ENCODE measurements at places on chromosomes 5 and 9.
A peak's percentile ranks its signal among the peaks of the same experiment; 100 is the strongest.

DNA sequence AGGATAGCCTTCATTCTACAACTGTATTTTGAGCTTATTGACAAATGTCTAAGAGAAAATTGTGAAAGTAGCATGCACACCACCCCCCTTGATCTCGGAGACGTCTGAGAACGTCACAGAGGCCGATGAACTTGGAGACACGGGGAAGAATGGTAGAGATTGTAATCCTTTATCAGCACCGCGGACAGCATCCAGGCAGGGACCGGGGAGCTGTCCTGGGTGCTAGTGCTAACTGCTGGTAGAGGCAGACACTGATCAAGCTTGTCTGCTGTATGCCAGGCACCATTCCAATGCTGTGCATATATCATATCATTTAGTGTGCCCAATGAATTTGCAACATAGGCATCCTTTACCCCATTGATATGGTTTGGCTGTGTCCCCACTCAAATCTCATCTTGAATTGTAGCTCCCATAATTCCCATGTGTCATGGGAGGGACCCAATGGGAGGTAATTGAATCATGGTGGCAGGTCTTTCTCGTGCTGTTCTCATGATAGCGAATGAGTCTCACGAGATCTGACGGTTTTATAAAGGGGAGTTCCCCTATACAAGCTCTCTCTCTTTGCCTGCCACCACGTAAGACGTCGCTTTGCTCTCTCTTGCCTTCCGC, 98.8 kb downstream of the LHX2 start:
- peak; percentile 63 for DNase-seq

DNA sequence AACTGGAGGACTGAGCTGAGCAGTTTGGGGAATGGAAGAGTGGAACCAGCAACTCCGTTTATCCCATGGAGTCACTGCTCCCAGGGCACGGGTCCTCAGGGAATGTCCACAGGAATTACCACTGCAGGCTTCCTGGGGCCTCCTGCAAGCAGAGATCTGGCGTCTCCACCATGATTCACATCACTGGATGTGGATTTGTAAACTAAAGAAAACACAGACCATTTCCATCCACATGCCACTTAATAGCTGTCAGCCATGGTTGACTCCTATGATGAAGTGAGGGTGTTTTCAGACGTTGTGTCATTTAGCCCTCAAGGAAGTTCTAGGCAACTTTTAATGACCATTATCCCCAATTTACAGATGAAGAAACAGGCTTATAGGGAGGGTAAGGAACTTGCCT, 30.2 kb downstream of the SNCAIP start:
- DNase-seq: no peak

DNA sequence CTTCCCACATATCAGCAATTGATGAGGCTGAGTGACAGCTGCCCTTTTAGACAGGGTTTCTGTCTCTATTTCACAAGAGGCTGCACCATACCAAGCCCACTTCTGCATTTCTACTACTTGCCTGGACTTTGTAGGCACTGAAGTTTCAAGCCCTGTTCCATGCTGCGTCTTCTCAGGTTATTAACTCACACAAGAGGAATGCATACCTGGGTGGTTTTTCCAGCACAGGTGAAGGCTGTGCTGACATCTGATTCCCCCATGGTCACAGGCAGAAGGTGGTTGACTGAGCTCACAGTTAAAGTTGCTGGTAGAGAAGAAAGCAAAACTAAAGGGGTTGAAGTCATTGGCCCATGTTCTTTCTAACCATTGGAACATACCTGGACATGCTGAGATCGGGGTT, 86.6 kb downstream of the MAMDC2 start:
- no peak for DNase-seq

DNA sequence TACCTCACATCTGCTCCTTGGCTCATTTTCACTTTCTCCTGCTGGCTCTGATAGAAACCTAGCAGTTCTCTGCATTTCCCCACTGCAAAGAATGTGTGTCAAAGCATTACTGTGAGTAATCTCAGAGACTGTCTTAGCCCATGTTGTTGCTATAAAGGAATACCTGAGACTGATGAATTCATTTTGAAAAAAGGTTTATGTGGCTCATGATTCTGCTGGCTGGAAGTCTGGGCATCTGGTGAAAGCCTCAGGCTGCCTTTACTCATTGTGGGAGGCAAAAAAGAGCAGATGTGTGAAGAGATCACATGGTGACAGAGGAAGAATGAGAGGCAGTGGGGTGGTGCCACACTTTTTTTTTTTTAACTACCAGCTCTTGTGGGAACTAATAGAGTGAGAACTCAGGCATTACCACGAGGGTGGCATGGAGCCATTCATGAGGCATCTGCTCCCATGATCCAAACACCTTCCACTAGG, 191.6 kb upstream of the CTNND2 start:
- no peak for DNase-seq

DNA sequence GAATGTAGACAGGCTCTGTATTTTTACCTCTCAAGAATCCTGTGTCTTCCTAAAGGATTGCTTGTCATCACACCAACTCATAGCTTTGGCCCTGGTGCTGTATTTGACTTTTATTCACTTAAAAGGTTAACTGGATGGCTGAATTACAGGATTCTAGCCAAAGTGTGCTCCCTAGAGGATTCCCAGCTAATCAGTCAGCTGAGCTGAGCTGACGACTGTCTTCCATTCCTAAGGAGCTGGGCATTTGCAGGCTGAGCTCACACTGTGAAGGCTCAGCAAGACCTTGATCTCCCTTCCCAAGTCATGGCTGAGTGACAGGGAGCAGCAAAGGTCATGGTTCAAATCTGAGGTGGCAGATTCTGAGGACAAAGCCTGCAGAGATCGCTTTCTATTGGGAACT, 59.0 kb upstream of the PALM2AKAP2 start:
- DNase-seq: no peak

- no peak for DNase-seq
These were observed 27.1 kb downstream of the HNRNPH1 start for GRCh38 chr5:179596421-179596820.

DNA sequence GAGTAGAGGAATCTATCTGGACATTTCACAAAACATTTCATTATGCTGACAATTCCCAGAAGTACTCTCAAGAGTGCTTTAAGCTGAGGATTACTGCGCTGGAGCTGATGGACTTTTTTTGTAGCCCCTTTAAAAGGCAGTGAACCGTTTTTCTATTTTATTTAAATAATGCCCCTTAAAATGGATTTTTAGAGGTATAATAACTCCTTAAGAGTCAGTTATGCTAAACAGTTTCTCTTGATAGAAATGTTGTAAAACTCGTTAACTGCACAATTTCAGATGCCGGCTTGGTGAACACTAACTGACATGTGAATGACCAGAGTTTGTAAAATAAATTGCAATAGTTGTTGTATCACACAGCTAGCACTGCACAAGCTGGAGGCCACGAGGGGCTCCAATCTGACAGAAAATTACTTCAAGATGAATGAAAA, 174.0 kb downstream of the NR2F1-AS1 start:
- DNase-seq: no peak

DNA sequence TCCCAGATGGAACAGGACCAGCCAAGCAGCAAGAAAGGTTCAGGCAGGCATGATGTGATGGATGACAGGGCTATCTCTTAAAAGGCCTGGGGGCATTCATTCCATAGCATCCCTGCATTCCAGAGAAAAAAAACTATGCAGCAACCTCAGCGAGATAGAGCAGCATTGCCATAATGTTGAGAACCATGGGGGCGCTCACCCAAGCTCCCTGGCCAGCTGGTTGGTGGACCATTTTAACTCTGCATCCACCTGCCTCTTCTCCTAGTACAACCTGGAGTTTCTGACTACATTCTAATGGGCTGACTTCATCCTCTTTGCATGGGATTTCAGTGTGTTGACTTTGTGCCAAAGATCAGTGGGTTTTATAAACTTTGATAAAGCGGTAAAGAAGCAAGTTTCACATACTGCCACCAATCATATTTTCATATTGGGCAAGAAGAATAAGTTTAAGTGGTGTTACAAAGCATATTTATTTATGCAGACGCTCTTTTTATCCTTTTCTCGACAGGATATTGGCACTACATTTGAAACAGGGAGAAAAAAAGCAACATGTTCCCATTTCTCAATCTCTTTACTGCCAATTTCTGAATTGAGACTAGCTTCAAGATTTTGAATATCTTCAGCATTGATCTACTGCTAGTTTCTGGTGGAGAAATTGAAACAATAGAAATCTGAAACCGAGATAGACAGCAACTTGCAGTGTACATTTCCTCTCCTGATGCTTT, 378.3 kb upstream of the WWC1 start:
- DNase-seq: no peak

GRCh38 chr9:124009531-124010217, 1.9 kb upstream of the LHX2 start:
- no peak for DNase-seq

DNA sequence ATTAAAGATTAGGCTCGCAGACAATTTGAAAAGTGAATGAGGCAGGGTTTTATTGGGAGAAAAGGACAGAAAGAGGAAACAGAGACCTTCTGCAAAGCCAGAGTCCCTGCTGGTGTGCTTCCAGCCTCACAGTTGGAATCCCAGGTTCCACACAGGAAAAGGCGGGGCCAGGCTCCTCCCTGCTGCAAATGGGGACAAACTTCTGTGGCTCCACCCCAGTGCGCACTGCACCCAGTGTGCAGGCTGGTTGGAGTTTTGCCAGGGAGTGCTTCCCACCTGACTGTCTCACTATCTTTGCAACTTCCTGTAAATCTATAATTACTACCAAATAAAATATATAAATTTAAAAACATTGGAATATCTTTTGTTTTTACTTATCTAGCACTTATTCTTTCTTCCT, 386.0 kb upstream of the GRIN3A start:
- no peak for DNase-seq

DNA sequence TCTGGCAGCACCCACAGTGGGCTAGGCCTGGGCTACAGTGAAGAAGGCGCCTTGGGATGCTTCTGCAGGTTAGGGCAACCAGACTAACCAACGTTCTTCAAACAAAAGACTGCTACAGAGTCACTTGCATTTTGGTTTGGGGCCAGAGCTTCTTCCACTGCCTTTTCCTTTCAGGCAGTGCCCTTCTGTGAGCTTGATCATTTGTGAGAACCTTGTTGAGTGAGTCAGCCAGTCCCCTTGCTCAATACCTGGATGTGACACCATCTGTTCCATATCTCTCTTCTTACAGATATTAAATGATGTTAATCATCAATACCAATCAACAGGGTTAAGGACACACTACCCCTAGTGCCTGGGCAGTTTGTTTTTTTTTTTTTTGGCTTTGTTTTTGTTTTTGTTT, 46.5 kb upstream of the VDAC1 start:
- peak; percentile 36 for DNase-seq

- peak; percentile 46 for DNase-seq
These were observed 459.6 kb downstream of the RAB3C start for GRCh38 chr5:59042201-59043055.

- DNase-seq: peak; percentile 21
These were observed 5.9 kb upstream of the PRKACG start for GRCh38 chr9:69019808-69020207.

- no peak for DNase-seq
These were observed 659 bp upstream of the TUSC1 start for GRCh38 chr9:25678846-25679360.

- DNase-seq: no peak
These were observed 27.7 kb downstream of the FUBP3 start for GRCh38 chr9:130606887-130607600.

DNA sequence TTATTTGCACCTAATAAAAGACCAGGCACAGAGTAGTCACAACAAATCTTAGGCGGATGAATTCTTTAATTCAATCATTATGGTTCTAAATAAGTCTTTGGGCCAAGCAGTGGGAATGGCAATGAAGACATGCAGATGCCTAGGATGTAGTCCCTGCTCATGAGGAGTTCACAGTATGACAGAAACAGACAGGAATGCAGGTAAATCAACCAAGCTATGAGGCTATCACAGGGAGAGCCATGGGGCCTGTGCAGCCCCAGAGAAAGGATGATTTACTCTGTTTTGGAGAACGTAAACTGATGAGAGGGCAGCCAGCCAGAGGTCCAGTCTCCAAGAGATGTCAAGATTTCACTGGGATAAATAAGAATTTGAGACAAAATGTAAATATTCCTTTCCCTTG, 129.4 kb downstream of the TRIM32 start:
- no peak for DNase-seq

DNA sequence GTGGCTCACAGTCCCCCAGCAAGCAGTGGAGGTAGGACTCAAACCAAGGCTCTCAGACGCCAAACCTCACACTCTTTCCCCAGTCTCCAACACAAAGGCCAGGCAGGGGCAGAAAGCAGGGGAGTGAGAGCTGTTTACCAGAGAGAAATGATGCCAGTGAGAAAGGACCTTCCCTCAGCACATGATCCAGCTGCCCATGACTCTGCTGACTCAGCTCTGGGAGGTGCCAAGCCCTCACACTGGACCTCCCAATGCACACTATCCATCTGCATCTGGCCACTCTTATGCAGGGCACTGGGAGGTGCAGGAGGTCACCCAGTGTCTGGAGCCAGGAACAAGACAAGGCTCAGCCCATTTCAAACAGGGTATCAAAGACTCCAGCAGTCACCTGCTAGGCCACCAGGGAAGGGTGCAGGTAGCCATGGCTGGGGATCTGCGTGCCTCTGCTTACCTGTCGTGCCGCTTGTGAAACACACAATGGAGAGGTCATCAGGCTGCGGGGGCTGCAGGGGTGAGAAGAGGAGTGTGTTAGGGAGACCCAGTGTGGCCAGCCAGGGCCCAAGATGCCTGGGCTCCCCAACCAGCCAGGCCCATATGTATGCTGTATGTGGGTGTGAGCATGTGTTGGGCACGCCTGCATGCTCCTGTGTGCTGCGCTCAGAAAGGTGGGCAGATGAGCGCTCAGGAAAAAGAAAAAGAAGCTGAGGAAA, 26.3 kb downstream of the ACSL6 start:
- DNase-seq: no peak

All from activated CD4-positive, alpha-beta memory T cell treated with anti-CD3 and anti-CD28 coated beads for 36 hours (primary cell).